ENCODE measurements at places on chromosomes 1 and 21.

DNA sequence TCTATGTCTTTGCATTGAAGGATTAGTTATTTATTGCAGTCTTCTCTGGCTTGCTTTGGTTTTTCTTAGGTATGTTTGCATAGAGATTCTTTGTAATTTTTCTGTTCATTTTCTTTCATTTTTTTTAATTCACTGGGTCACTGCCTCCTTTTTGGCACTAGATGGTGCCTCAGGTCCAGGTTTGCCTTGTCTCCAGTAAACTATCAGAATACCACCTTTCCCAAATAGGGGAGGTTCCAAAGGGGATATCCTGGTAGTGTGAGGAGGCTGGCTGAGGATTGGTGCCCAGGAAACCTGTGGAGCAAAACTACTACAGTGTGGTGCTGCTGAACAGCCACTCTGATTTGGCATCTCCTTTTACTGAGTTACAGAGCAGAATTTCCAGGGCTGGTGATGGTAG, 257.1 kb downstream of the KCTD3 start:
- DNase-seq = peak; percentile 4

DNA sequence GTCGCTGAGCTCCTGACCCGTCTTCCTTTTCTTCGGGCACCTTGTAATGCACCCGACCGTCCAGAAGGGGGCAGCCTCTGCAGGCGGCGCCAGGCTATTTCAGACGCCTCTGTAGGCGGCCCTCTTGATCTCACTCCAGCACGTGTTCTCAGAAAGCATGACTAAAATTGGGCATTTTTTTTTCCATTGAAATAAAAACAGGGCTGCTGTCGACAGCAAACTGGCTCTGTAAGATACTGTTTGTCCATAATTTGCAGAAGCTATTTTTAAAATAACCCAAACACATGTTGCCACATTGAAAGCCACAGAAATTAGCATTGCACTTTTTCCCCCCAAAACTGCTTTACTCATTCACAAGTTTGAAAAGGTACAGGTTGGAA, 78.0 kb downstream of the STUM start:
- DNase-seq = peak; percentile 83

DNA sequence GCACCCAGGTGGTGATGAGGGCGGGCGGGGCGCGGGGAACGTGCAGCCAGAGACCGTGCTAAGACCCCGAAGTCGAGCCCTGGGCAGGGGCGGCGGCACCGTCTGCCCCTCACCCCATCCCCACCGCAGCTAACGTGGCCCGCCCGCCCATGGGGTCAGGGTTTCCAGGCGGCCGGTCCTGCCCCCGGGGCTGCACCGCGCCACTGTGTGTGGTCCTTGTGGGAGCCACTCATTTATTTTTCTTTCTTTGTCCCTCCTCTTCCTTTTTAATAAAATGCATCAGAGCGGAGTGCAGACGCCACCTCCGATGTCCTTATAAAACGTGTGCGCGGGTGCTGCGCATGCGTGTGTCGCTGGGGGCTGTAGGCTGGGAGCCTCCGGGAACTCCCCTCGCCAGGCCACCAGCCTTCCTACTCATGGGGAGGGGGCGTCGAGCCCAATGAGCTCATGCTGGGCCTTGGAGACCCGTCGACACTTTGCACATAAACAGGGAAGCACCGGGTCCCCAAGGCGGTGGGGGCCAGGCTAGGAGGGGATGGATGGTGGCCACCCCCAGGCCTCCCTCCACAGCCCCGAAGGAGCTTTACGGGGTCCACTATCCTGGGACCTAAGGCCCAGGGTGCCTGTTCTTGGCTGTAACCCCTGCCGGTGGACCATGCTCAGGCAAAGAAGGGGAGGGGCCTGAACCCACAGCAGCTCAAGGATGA, 59.9 kb downstream of the WNT9A start:
- no peak for DNase-seq

GRCh38 chr1:184940226-184940625, 34.1 kb downstream of the NIBAN1 start:
- DNase-seq = no peak

DNA sequence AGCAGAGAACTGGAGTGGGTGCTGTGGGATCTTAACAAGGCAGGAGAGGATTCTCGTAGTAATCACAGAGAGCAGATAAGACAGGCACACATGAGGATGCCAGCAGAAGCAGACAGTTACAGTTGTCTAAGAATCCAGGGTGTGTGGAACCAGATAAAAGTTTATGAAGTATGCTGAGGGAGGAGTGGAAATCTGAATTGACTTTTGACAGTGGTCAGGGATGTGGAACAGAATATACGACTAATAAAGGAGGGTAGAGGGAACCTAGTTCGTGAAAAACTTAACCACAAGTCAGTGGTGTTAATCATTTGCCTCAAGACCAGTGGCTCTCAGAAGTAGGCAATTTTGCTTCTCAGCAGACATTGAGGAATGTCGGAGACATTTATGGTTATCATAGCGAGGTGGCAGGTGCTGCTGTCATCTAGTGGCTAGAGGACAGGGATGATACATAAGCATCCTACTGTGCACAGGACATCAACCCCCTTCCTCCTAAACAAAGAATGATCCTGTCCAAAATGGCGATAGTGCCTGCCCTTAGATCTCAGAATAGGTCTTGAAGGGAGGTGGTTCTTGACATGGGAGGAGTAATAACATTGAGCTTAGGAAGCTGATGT, 3.0 kb downstream of the LRRC8D start:
- DNase-seq = no peak

GRCh38 chr1:214548988-214549387, 2.4 kb downstream of the PTPN14 start:
- DNase-seq = peak; percentile 35

DNA sequence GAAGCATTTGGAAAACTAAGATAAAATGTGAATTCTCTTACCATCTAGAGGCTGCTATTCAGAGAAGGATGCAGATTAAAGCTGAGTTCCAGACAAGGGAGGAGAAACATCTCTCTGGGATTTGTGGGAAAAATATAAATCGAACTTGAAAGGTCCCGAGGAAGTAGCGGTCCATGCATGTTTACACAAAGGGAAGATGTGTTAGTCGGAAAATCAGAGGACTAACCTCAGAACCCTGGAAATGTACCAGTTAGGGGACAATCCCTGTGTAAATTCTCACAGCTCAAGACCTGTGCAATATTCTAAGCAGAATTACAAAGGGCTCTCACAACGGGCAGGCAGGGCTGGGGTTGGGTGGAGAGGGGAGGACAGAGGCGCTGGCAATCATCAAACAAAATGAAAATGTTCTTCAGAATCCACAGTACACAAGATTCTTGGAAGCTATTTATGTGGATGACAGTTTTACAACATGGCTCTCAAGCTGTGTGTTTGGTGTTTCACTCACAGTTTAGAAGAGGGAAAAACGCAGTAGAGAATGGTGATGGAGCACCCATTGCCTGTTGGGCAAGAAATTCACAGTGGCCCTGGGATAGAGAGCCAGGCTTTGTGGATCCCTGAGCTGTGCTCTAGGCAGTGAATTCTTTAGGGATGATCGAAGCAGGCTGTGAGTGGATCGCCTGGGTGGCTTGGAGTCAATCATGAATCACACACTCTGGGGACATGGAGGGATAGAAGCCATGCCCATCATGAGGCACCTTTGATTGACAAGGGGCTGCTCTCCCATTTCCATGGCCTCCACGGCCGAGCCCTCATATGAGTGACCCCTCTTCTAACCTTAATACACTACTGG, 47.6 kb downstream of the KCNJ6 start:
- DNase-seq = peak; percentile 51

GRCh38 chr1:150995896-150996295, 10.8 kb downstream of the MINDY1 start:
- DNase-seq = no peak

DNA sequence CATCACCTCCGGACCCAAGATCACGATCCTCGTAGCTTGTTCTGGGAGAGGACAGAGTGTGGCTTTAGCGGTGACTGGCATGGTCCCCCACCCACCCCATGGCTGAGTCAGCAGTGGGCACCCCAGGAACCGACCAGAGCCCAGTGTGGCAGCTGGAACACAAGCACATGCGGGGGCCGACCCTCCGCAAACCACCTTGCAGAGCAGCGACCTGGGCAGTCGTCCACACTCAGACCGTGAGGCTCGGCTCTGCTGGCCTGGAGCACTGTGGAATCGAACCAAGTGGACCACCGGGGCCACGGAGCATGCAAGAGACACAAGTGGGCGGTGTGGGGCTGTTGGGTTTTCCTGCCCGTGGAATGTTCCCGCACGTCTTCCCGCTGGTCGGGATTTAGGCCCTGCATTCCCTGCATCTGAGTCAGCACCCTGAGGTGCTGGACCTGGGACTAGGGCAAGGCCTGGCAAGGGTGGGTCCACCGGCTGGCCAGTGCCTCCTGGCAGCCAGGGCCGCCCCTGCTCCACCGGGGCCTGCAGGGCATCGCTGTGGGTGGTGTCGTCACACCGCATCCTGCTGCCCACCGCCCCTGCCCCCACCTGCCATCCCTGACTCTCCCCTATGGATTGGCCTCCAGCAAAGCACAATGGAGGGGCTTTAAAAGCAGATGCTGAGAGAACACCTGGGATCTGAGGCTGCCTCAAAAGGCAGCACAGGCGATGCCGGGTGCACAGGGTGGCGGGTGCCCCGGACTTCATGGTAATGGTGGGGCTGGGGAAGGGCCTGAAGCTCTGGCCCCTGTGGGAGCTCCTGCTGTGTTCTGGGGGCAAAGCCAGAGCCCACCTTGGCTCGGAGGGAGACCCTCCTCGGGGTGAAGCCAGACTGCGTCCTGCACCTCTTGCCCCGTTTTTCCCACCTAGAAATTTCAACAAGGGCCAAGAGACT, 18.5 kb downstream of the MORN1 start:
- no peak for DNase-seq

- DNase-seq = no peak
Observed at GRCh38 chr1:114081437-114082303, 72.0 kb downstream of the SYT6 start.

DNA sequence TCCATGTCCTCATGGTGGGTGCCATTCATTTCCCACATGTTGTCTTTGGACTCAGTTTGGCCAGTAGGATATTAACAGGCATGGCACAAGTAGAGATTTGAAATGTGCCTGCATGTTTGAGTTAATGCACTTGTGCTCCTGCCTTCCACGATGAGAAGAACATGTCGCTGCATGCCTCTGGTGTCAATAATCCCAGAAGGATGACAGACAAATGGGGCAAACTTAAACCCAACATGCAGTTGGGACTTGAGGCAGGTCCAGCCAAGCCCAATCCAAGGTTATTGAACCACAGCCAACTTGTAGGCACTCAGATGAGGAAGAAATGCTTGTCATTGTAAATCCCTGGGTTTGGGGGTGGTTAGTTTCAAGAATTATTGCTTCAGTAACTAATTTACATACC, 174.6 kb downstream of the TRIM33 start:
- DNase-seq = no peak

GRCh38 chr1:166471359-166471758, 304.6 kb upstream of the FAM78B start:
- DNase-seq = no peak

DNA sequence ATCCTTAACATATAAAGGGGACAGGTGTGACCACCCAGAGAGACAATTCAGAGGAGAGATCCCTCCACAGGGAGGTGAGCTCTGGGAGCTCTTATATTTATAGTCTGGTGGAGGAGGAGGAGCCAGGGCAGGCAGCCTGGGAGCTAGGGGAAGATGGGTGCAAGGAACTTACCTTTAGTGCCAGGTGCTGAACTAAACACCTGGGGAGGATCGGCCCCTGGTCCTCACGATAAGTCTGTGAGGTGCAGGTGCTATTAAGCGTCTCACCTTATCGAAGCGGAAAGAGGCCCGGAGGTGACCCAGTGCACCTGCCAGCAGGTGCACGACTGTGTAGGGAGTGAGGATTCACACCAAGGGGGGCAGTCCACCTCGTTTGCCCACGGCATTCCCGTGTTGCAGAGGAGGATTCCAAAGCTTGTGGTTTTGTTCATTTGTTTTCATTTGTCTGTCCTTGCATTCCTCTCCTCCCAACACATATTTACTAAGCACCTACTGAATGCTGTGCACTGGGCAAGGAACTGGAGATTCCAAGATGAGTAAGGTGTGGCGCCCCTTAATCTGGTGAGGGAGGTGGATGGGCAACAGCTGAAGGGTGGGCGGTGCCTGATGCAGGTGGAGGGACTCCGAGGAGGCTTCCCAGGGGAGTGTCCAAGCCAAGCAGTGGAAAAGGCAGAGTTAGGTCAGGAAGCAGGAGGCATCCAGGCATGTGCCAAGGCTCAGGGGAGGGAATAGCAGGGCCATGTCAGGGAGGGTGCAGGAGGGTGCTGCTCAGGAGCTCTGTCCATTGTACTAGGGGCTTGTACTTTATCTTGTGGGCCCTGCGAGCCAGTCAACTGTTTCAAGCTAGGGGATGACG, 11.5 kb downstream of the ARHGEF10L start:
- DNase-seq = no peak

GRCh38 chr1:99818063-99818699, 32.0 kb upstream of the AGL start:
- DNase-seq = no peak

DNA sequence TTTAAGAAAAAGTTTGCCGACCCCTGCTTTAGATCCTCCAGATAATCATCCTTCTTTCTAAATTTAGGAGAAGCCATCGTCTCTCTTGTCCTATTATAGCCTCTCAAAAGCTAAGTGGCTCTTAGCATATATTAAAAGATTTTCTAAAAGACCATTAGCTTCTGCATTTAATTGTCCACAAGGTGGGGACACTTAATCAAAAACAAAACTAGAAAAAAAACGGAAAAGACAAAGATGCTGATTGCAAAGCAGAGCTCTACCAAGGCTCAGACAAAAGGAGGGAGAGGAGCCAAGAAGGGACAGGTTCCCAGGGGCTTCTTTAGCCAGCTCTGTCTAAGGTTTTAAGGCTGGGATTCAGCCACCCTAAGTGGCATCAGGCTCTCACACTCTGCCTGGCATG, 128.3 kb upstream of the HMGB4 start:
- peak; percentile 29 for DNase-seq

- no peak for DNase-seq
Observed at GRCh38 chr21:33774551-33774950, 132.2 kb downstream of the ITSN1 start.

DNA sequence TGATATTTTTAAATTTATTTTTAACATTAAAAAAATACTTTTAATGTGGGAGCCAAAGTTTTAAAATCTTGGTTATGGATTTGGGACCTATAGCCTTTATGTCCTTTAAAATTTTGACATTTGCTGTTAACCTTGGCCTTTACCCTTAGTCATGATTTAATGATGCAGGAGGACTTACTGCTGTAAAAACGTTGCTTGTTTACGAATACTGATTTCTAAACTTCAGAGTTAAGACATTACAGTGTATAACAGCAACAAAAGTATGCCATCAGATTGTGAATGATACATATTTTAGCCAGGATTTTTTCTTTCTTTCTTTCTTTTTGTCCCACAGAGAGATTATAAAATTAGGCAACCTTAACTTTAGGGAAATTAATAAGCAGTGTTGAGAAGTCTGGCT, 8.9 kb downstream of the RBM15 start:
- no peak for DNase-seq

- no peak for DNase-seq
Observed at GRCh38 chr1:169576241-169576934, 9.9 kb downstream of the F5 start.

- peak; percentile 41 for DNase-seq
Observed at GRCh38 chr1:92749024-92749634, 35.8 kb downstream of the EVI5 start.

GRCh38 chr1:228085287-228085951, 2.9 kb downstream of the ARF1 start:
- DNase-seq = peak; percentile 69

All from AG08396 (cell line).